ENCODE measurements at places on chromosomes 6 and 20.

- no peak for DNase-seq
These were observed 25.6 kb upstream of the MBOAT1 start for GRCh38 chr6:20237677-20238460.

GRCh38 chr6:115601064-115601463 is 459.6 kb downstream of the FRK start:
- DNase-seq: no peak

GRCh38 chr20:16491294-16491905 is 81.8 kb downstream of the KIF16B start:
- DNase-seq: no peak

GRCh38 chr6:122798099-122798641 is 9.1 kb downstream of the SMPDL3A start:
- no peak for DNase-seq

DNA sequence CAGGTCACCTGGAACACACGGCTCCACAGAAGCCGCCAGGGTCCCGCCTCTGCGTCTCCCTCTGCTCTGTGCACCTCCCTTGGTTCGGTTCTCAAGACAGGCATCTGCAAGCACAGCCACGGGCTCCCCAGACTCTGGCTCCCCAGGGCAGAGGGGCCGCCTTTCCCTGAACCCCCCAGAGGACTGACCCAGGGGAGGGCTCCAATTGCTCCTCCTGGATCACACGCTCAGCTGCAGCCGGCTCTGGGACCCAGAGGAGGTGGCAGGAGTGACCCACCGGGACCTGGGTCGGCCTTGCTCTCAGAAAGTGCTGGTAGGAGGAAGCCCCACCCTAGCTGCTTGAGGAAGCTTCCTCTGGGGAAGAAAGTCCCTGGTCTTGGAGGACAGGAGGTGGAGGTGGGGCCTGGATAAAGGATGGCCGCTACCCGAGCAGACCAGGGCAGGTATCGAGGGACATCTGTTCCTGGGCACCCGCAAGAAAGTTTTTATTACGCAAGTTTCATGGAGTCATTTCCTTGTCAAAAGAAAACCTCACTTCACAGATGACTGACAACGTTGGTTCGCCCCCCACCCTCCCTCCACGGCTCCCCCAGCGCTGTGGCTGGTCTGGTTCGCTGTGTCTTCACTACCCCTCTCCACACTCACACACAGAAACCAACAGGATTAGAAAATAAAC is 103.9 kb upstream of the AFDN start:
- DNase-seq: no peak

DNA sequence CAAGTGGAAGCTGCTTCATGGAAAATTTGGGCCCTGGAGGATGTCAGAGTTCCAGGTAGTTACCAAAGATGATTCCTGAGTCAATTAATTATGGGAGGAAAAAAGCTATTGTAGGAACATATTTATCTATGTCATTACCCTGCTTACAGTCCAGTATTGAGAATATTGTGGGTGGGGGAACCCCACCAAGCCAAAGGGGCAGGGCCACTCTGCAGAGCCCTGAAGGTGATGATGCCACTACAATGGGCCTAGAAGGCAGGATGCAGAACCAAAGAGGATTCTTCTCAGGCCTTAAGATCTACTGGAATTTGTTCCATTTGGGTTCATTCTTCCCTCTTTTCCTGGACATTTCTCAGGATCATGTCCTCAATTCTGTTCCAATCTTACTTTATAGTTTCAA is 375.2 kb upstream of the MARCKS start:
- DNase-seq: no peak

- DNase-seq: no peak
These were observed 44.1 kb upstream of the CTAGE9 start for GRCh38 chr6:131754715-131755567.

GRCh38 chr6:159212525-159213280 is 43.5 kb downstream of the FNDC1 start:
- DNase-seq: no peak

GRCh38 chr20:11841972-11842461 is 75.7 kb upstream of the BTBD3 start:
- DNase-seq: no peak

- peak; percentile 35 for DNase-seq
These were observed 210.2 kb downstream of the TMEM200A start for GRCh38 chr6:130575971-130576370.

DNA sequence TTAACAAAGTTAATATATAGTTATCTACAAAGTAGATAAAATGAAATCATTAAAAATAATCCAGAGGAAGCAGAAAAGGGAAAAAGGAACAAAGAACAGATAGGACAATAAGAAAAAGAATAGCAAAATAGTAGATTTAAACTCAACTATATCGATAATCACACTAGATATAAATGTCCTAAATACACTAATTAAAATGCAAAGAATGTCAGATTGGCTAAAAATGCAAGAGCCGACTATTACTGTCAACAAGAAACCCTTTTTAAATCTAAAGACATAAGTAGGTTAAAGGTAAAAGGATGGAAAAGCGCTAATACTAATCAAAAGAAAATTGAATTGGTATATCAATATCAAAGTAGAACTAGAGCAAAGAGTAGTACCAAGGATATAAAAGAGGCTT is 164.8 kb upstream of the AKAP12 start:
- DNase-seq: no peak

DNA sequence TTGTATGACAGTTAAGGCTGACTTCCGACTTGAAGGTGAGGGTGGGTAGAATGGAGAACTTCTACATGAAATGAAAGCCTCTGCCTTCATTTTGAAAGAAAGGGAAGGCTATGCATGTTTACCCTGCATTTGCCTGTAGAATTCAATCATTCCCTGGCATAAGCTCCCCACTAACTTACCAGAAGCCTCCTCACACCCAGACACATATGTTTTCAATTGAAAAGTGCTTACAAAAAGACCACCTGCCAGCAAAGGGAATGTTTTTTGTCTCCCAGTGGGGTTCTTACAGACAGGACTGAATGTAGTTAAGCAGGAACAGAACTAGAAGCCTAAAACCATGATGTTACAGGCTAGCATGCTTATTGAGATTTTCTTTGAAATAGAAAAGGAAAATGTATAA is 392.1 kb upstream of the HSF2 start:
- no peak for DNase-seq

DNA sequence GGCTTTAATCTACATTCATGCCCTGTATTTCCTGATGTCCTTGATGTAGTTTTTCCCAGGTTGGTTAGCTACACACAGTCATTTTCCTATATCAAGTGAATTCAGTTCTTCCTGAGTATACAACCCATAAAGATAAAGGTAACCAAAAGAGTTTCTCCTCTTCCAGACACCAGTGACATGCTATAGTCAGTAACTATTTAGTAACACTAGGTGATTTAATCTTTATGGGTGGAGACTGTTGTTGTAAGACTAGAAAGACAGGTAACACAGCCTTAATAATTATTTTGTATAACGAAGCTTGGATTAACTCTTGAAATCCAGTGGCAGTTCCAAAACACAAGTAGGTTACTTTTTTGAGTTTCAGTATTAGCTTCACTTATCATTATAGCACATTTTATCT is 17.6 kb downstream of the MCUR1 start:
- DNase-seq: no peak

- no peak for DNase-seq
These were observed 21.1 kb downstream of the TMEM74B start for GRCh38 chr20:1163653-1164052.

- no peak for DNase-seq
These were observed 1.3 kb downstream of the SUPT3H start for GRCh38 chr6:45376310-45377042.

DNA sequence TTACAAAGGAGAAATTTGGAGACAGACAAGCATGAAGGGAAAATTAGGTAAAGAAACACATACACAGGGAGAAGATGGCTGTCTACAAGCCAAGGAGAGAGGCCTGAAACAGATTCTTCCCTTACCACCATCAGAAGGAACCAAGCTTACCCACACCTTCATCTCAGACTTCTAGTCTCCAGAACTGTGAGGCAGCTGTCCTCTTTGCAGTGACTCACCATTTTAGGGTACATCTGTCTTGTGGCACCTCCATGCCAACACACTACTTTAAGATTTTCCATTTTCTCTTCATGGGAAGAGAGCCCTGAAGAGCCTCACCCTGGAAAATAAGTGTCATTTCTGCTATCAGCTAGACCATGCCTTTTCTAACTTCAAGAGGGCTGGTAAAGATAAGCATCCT is 369.3 kb downstream of the FRK start:
- no peak for DNase-seq

DNA sequence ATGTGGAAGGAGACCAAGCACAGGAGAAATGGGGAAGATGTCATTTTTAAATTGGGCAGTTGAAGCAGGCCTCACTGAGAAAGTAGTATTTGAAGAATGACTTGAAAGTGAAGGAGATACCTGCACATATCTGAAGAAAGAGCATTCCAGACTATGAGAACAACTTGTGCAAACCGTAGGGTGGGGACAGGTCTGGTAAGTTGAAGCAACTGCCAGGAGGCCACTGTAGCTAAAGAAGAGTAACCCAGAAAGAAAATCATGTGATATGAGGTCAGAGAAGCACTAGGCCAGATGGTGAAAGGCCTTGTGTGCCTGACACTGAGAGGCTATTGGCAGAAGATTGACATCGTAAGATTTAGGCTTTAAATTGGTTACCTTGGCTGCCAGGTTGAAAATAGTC is 4.7 kb upstream of the SUPT3H start:
- no peak for DNase-seq

GRCh38 chr6:75368151-75368779 is 83.7 kb upstream of the TMEM30A start:
- no peak for DNase-seq

DNA sequence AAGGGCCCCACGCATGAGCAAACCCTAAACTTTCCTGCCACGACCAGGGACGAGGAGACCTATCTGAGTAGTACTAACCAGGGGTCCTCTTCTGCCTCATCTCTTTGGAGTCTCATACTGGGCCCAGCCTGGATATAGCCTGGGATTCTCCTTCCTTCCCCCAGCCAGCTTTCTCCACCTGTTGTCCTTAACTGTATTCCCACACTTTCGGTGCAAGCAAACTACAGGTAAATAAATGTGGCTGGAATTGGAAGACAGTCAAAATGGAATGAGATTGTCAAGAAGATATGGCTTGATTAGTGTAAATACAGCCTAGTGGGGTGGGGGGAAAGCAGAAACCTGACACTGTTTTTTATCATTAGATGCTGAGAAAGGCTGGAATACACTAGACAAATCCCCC is 23.5 kb upstream of the LY86 start:
- DNase-seq: no peak

DNA sequence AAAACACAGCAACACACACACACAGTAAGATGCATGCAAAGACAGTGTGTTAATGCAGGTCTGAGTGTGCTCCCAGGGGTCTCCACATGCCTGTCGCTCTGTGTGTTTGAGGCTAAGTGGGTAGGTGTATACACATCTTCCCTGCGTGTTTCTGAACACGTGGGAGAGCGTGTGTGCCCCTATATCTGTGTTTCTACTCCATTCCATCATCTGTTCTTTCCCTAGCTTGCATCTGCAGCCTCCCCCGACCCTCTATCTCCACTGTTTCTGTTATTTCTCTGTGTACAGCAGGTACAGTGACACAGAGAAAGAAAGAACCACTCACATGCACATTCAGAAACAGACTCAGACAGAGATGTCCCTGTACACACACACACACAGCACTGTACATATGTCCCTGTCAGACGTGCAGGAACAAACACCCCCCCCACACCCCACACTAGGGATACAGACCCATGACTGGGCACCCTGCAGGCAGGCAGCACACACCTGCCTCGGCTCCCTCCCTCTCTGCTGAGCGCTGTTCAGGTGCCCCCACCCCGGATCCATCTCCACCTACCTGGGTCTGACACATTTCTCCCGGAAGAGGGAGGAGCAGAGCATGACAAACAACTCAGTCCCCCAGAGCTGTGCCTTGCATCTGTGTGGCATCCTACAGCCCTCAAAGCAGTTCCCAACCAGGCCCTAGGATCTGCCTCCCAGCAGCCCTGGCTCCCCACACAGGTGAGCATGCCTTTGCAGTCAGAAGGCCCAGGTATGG is 27.6 kb downstream of the KCNK15 start:
- DNase-seq: no peak

- DNase-seq: no peak
These were observed 2.2 kb downstream of the NT5DC1 start for GRCh38 chr6:116102873-116103272.

GRCh38 chr20:21046413-21047070 is 59.6 kb downstream of the LINC00237 start:
- no peak for DNase-seq

DNA sequence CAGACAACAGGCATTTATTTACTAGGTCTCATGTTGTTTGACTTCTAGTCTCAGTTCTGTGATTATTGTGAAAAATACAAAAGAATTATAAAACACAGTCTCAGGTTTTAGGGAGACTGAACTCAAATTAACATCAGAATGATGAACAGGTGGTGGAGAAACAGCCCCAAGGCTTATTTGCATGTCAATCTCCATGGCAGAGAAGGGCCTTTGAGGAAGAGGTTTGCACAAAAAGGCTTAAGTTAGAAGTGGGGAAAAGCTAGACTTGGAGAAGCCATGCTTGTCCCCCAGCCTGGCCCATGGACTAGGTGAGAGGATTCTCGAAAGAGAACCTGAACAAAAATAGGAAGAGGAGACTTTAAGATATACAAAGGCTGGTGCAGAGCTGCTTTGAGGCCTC is 183.3 kb downstream of the EDN1 start:
- DNase-seq: no peak

DNA sequence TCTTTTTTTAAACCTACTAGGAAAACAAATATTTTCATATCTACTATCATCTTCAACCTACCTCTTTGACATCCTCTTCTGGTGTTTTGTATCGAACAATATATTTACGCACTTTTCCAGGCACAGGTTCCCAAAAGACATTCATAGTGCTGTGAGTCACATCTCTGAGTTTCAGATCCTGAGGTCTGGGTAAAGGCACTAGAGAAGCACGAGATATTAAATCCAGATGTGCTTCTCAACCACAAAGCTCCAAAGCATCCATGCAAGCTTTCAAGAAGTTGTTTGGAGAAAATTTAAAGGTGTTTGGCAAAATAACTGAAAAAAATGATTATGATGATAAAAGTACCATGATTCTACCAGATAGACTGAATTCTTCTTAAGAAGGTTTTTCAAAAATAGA is 62.7 kb downstream of the COL12A1 start:
- DNase-seq: no peak

DNA sequence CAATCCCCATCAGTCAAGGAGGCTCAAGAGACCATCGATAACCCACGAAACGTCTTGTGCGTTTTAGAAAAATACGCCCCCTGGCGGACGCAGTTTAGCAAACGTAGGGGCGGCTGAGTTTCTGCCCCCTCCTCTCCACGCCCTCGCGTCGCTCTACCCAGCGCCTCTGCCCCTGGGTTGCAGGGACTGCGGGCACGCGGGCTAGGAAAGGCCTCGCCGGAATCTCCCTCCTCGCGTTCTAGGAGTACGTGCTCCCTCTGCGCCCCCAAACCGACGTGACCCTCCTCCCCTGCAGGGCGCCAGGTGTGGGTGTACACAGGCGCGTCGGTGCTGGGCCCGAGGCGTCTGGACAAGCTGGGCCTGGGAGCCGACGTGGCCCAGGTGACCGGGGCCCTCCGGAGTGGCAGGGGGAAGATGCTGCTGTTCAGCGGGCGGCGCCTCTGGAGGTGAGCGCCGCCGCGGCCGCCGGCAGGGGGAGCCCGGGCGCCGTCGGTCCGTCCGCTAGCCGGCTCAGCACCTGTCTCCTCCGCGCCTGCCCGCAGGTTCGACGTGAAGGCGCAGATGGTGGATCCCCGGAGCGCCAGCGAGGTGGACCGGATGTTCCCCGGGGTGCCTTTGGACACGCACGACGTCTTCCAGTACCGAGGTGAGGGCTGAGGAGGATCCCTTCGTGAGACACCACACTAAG is 5.3 kb downstream of the MMP9 start:
- DNase-seq: peak; percentile 70

Data from stimulated activated CD4-positive, alpha-beta T cell treated with anti-CD3 and anti-CD28 coated beads, Interleukin-4, amount 100 ng/mL, for 4 hours (primary cell).